HS-27A (cell line): ENCODE measurements at places on chromosomes 7 and 10.

- DNase-seq = no peak
Measured at GRCh38 chr7:111362506-111363054, 199.7 kb downstream of the IMMP2L start.

- no peak for DNase-seq
Measured at GRCh38 chr7:41096917-41097316, 606.0 kb downstream of the INHBA start.

- DNase-seq = no peak
Measured at GRCh38 chr10:125448596-125448995, 234.4 kb downstream of the TEX36 start.

DNA sequence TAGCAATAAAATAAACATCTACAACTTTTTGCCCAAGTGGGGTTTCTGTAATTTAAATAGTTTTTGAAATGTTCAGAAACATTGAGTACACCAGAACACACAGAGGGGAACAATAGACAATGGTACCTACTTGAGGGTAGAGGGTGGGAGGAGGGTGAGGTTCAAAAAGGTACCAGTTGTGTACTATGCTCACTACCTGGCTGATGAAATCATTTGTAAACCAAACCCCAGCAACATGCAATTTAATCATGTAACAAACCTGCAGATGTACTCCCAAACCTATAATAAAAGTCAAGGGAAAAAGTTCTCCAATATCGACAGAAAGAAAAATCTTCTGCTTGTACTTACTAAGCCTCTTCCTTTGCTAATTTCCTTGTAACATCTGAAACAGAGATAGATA, 4.2 kb upstream of the TES start:
- DNase-seq = no peak

GRCh38 chr10:131144711-131145375, 166.7 kb downstream of the TCERG1L start:
- DNase-seq = no peak

GRCh38 chr7:115477193-115477651, 553.3 kb downstream of the TFEC start:
- DNase-seq = no peak

GRCh38 chr10:8726084-8726778, 671.7 kb downstream of the GATA3 start:
- DNase-seq = no peak

DNA sequence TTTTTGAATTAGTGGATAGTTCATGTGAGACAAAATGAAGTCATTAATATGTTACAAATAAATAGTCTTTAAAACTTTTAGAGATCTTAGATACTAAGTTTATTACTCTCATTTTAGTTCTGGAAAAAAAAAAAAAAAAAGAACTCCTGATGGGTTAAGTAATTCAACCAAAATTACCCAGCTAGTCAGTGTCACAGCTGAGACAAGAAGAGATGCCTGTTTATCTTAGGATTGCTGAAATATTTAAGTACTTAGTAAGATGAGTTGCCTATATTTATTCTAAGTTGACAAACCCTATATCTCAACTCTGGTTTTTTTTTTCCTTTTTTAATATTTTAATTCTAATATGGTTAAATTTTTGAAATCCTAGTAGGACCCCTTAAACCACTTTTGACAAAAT, 781.0 kb upstream of the LRRN3 start:
- DNase-seq = no peak

DNA sequence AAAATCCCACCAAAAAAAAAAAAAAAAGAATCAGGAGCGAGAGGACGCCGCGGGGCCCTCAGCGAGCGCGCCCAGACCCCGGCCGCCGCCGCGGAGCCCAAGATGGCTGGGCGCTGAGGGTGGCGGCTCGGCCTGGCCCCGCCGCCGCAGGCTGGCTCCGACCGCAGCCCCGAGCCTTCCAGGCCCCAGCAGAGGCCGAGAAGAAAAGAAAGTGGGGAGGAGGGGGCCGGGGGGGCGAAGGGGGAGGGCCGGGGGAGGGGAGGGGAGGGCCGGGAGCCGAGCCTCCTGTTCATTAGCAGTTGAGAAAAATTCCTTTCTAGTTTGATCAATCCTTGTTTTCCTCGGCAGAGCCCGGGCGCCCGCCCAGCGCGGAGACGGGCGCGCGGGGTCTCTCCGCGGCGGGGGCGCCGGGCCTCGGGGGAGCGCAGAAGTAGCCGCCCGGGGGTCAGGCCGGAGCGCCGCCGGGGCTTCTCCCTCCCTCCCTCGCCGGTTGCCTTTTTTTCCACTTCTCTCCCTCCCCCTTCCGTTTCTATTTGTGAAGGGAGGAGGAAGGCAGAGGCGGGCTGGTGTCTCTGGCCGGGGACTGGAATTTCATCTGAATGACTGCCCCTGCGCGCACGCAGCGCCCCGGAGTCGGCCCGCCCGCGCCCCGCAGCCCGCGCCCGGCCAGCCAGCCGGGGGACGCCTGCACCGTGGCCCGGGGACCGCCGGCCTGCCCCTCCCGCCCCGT, 778 bp upstream of the TRIM8 start:
- no peak for DNase-seq

GRCh38 chr7:156003220-156004162, 191.2 kb upstream of the SHH start:
- no peak for DNase-seq
